ENCODE measurements at places on chromosomes 3 and 15.

GRCh38 chr3:113186566-113186965 is 24.8 kb upstream of the BOC start:
- DNase-seq: no peak

DNA sequence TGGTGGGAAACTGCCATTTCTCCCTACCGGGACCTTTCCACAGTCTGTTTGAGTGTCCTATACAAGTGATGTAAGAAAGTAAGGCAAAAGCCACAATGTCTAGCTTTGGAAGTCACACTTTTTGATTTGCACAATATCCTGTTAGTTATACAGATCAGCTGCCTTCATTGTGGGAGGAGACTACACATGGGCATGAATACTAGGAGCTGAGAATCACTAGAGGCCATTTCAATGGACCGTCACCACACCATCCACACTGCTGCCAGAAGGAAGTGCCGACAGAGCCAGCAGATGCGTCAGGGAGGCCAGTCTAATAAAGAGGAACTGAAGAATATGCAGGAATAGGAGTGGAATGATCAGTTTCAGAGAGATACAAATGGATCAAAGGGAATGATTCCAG is 65.8 kb downstream of the SCN11A start:
- no peak for DNase-seq

GRCh38 chr3:30185872-30186271 is 420.5 kb upstream of the TGFBR2 start:
- no peak for DNase-seq

DNA sequence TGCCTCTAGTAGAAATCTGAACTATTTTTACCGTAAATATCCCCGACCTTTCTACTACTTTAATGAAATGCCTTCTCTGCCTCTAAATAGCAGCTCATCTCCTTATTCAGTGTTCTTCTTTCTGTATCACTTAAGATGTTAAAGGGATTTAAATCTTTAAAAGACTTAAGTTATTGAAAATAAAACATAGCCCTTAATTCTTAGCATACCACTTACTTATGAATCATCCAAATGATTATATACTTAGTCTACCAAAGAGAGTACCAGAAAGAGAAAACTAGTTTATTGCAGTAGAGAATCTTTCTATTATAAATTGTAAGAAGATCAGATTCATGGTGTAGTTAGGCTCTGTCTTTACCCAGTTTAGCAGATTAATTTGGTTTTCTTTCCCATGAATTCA is 802.0 kb downstream of the TBL1XR1 start:
- no peak for DNase-seq

DNA sequence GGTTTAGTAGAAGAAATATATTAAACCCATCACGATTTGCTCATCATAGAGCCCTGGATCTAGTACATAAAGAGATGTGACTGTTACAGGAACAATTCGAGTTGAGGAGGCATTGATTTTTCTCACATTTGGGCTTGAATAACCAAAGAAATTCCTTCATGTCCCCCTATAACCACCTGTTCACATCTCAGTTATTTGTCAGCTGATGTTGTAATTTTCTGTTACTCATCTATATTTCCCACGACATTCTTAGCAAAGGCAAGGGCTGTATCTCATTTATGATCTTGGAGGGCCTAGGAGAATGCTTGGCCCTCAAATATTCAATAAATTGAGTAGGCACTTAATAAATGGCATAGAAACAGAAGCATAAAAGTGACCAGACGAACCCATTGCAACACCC is 36.4 kb upstream of the GYG1 start:
- no peak for DNase-seq

DNA sequence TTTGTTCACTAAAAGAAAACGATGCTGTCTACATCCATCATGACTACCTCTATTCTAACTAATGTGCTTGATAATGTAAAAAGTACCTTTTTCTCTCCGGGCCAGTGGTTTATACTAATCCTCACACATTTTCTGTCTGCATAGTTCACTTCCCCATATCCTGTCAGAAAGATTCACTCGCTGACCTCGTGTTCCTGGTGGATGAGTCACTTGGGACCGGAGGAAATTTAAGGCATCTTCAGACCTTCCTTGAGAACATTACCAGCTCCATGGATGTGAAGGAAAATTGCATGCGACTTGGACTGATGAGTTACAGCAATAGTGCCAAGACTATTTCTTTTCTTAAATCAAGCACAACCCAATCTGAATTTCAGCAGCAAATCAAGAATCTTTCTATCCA is 33.8 kb downstream of the COL6A5 start:
- no peak for DNase-seq

DNA sequence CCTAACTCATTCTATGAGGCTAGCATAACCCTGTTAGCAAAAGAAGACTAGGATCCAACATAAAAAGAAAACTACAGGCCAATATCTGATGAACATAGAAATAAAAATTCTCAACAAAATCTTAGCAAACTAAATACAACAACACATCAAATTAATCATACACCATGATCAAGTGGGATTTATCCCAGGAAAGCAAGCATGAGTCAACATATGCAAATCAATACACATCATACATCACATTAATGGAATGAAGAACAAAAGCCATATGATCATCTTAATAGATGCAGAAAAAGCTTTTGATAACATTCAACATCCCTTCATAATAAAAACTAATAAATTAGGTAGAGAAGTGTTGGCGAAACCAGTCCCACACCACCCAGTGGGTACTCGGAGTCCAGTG is 136.1 kb upstream of the MME start:
- no peak for DNase-seq

GRCh38 chr3:18743761-18744160 is 318.6 kb upstream of the SATB1 start:
- no peak for DNase-seq

DNA sequence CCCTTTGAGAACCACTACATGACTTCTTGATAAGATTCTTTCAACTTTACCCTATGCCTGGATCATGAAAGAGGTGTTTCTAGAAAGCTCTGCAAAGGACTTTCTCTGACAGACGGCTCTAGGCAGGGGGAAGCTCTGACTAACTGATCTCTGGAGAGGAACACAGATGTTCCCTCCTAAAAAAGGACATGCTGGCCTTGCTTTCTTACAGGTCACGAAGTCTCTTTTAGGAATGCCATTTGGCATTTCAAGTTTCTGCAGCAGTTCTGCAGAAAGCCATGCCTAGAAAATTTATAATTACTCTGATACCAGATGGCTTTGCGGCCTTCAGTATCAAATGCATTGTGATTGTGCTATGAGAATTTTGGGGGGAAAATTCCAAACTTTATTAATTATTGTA is 275.4 kb upstream of the CTDSPL start:
- no peak for DNase-seq

DNA sequence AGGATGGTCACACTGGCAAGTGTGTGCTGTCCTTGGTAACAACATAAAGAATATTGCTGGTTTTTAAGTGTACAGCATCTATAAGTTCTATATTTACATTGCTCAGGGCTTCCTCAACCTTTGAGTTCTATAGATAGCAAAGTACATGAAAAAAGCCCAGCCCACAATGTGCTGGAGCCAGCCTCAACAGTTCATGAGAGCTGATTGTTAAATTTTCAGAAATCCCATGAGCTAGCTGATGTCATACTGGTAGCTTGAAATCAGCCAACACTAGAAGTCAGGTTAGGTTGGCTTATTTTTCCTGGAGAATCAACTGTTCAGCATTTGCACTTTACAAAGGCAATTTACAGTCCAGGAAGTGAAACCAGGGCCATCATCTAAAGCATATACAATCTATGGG is 102.8 kb downstream of the STRIT1 start:
- no peak for DNase-seq

GRCh38 chr15:36291501-36291900 is 287.9 kb upstream of the CDIN1 start:
- DNase-seq: peak; percentile 54

DNA sequence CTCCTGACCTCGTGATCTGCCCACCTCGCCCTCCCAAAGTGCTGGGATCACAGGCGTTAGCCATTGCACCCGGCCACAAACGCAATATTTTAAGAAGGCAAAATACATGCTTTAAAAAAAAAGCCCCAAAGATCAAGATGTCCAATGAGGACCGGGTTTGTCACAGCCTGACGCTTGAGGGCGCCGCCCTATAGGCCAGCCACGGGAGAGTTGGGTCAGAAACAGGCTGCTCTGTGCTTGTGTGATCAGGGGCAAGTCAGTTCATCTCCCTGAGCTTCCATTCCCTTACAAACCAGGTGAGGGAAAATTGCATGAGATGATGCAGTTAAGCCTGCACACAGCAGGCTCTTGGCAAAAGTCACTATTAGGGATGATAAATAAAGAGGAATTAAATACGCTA is 23.9 kb downstream of the FAM174B start:
- no peak for DNase-seq

- DNase-seq: no peak
Measured at GRCh38 chr3:14253707-14254382, 75.2 kb downstream of the LSM3 start.

DNA sequence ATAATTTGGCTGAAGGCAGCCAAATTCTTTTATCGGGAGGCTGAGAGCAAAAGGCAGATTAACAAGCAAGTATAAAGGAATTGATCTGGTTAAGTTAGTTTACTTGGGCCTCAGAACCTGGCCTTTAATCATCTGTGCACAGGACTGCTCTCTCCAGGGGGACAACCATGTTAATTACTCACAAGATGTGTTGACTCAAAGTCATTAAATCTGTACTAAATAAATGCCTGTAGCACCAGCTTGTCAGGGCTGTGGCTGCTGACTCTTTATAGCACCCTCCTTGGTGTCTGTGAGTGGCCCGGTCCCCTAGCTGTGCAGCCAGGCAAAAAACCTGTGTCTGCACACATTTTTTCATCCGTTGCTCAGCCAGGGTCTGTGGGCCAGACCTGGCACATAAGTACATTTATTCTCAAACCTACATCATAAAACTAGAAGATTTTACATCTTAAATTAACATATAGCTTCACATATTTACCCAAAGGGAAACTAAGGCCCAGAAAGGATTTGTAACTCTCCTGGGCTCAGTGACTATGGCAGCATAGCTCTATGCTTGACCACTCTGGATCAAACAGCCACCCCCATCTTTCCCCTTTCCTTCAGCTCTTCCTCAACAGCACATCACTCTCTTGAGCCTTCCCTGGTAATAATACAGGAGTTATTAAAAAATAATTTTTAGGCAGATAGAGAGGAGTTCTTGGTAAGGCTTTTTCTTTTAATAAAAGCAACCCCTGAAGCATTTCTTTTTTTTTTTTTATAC is 51.4 kb downstream of the NCEH1 start:
- no peak for DNase-seq

DNA sequence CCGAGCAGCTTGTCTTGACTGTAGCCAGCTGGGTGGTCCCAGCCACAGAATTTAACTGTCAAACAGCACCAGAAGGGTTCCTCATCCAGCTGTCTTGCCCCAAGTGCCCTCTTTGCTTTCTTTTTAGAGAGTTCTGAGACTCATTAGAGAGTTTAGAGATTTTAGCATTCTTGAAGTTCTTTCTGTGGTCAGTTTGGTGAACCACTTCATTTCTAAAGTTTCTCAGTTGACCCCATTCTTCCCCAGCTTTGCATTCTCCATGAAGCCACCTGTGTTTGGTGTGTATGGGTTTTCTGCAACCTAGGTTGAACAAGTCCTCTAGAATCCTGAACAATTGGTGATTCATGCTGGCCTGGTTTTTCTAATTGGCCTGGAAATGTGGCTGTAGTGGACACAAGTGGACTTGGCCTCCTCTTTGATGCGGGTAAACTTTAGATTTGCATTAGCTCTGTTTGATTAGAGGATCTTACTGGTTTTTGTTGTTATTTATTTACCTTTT is 33.7 kb downstream of the FLNB start:
- DNase-seq: no peak

- no peak for DNase-seq
Measured at GRCh38 chr3:74075241-74075640, 450.5 kb upstream of the PDZRN3 start.

DNA sequence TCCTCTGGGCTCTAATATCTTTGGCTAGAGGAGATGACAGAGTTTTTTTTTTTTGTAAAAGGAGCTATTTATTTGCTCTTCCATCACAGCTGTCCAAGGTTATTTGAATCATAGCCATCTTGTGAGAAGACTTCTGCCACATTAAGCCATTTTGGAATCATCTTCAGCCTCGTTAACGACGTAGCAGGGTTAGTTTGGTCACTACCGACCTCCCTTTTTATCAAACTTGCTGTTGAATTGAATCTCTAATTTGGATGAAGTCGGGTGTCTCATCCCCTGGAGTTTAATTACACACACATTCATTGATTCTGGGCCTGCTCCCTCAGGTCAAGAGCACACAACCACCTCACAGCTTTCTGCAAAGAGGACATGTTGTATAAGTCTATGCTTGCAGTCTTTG is 238.7 kb downstream of the CPNE4 start:
- no peak for DNase-seq

DNA sequence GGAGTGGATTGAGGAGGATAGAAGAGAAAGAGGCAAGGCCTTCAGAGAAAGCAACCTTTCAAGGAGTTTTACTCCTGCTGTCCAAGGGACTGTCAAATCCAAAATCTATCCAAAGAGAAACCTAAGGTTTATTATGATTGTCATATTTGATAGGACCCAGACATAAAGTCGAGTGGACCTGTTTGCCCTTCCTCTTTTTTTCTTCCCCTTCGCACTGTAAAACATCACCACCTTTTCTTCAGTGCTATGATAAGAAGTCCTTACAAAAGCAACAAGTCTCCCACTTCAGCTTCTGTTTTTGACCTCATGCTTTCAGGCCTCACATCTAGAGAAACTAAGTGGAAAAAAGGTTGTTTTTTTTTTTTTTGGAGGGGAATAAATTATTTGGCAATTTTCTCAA is 73.0 kb downstream of the TRPC1 start:
- no peak for DNase-seq

- no peak for DNase-seq
Measured at GRCh38 chr3:122944671-122945161, 82.8 kb downstream of the SEMA5B start.

GRCh38 chr15:36903922-36904556 is 196.3 kb downstream of the MEIS2 start:
- DNase-seq: no peak

- no peak for DNase-seq
Measured at GRCh38 chr15:29934251-29934650, 112.0 kb upstream of the TJP1 start.

GRCh38 chr3:113179235-113179824 is 32.0 kb upstream of the BOC start:
- DNase-seq: no peak

- DNase-seq: no peak
Measured at GRCh38 chr3:71512000-71512399, 71.5 kb downstream of the FOXP1 start.

GRCh38 chr3:177688152-177688551 is 490.9 kb upstream of the TBL1XR1 start:
- DNase-seq: no peak

DNA sequence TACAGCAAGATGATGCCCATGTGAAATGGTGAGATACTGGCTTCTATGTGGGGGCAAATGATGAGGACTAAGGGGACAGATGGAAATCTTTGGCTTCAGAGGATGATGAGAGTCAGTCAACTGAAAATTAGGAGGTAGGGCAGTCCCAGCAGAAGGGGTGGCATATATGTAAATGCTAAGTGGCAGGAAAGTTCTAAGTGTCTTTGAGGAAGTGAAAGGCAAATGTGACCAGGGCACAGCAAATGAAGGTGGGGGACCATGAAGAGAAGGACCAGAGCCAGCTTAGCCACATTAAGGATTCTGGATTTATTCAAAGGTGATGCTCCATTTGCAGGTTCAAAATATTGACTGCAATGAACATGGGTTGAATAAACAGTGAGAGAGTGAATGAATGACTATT is 29.2 kb upstream of the LIMD1 start:
- no peak for DNase-seq

- no peak for DNase-seq
Measured at GRCh38 chr3:23797491-23797890, 8.3 kb upstream of the UBE2E1 start.

- DNase-seq: no peak
Measured at GRCh38 chr3:114903213-114903612, 243.9 kb downstream of the ZBTB20 start.
